ENCODE measurements at places on chromosomes 6 and 20. TPM values are rescaled to one million over a fixed set of nuclear protein-coding genes. Genes with fewer than 3 reads are reported as not detected.

GRCh38 chr6:47669684-47670513 is 28.5 kb upstream of the ADGRF4 start:
- peak; percentile 53 for DNase-seq

The PACRG gene
- total RNA-seq: 9.7 TPM

- no peak for DNase-seq
Measured at GRCh38 chr20:3027987-3028386, 15.4 kb upstream of the GNRH2 start.

- no peak for DNase-seq
Measured at GRCh38 chr6:5525209-5525608, 263.9 kb downstream of the FARS2 start.

- DNase-seq: no peak
Measured at GRCh38 chr6:107871976-107872375, 47.9 kb upstream of the SCML4 start.

DNA sequence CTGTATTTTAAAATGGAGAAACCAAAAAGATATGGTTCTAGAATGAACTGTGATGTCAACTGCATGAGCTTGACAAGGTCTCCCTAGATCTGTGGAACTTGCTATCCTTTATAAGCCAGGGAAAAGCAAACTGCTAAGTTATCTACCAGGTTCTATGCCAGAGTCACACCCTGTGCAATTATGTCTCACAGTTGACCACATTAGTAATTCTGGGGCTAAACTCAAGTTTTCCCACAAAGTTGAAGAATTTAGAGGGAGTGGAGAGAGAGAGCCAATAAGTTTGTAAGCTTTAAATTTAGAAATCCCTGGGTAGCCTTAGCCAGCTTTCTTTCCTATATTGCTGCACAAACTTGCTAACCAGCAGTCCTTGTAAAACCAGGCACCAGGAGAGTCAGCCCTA is 407.0 kb upstream of the SASH1 start:
- DNase-seq: no peak

DNA sequence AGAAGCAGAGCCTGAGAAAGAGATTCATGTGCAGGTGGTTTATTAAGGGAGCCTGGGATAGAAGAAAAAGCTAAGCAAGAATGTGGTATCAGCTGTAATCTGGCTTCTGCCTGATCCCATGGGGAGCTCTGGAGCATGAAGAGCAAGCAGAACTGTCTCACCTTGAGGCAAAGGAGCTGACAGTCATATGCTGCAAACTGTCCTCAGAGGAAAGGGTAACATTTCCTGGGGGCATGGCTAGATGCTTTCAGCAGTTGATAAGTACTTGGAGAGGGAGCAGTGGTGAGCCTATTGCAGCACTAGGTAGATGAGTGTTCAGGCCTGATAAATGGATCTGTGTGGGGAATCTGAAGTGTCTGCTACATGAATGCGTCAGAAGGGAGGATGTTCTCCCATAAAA is 621.5 kb upstream of the BTBD3 start:
- DNase-seq: no peak

The FAM83D gene
- 1.5 TPM for total RNA-seq

DNA sequence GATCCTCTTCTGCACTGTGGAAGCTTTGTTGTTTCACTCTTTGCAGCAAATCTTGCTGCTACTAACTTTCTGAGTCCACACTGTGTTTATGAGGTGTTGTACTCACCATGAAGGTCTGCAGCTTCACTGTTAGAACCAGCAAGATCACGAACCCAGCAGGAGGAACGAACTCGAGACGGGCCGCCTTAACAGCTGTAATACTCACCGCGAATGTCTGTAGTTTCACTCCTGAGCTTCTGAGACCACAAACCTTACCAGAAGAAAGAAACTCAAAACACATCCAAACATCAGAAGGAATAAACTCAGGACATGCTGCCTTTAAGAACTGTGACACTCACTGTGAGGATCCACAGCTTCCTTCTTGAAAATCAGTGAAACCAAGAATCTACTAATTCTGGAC is 48.1 kb upstream of the MBOAT1 start:
- DNase-seq: no peak

The FAM110A gene
- total RNA-seq: 35.1 TPM

DNA sequence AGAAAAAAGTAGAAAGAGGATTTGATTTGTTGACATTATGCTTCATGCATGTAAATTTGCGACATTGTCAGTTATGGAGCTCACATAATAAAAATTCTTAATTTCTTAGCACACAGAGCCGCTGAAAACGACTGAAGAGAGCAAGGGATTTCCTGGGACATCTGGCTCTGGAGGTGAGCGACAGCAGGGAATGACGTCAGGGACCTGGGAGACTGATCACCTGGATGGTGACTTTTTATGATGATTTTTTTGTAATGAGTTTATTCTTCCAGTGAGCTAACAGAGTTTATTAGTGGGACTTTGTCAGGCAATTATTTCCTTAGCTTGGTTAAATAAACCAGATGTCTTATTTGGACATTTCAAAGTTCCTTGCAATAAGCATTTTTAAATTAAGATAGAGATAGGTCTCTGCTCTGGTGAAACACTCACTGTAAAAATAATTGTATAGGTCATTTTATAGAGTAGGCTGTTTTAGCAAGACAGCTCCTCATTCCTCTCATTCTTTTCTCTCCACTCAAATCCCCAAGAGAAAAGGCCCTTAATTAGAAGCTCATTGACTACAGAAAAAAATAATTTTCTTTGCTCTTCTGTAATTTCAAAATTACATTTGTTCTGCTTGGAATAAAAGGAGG is 19.4 kb downstream of the TMEM200A start:
- DNase-seq: no peak

GRCh38 chr20:3854462-3854871 is 7.8 kb downstream of the MAVS start:
- no peak for DNase-seq

- DNase-seq: peak; percentile 32
Measured at GRCh38 chr20:23232679-23233308, 117.8 kb upstream of the NXT1 start.

DNA sequence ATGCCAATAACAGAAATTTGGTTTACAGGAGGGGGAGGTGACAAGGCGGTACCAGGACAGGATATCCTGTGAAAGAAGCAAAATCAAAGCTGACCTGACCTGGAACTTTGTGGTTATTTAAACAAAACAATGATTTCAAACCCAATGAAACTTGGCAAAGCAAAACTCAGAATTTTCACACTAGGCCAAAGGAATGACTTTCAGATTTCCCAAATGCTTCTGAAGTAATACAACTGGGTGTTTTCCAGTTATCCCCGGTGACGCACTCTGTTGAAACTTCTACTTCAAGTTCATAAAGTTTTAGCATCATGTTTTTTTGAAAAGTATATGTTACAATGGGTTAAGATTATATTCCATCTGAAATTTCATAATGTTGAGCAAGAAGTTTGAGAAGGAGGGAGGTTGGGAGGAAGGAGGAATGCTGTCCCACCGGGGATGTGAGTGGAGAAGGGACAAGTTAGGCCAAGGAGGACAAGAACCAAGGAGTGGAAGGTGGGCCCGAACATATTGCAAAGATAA is 78.1 kb upstream of the TRAF3IP2 start:
- DNase-seq: no peak

The MARCKS gene
- total RNA-seq: 150 TPM

DNA sequence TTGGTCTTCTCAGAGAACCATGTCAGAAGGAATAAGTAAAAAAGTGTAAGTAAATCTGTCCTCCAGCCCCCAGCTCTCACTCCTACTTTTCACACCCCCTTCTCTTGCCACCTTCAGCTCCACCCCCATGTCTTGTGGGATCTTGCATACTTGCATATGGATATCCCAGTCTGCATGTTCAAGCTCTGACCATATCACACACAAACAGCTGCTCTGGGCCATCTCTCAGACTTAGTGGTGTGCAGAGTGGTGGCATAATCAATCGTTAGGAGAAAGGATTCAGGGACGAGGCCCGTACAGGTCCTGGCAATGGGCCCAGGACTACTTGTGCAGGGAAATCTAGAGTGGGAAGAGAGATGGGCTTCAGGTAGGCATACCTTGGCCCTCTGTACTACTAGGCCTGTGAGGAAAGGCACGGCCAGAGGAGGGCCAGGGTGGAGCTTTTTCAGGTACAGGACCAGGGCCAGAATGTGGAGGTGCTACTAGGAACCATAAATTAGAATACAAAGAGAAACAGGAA is 112.0 kb upstream of the SGK1 start:
- no peak for DNase-seq

Measured in ureter (tissue), 1 donor.